Activated CD4-positive, alpha-beta T cell treated with anti-CD3 and anti-CD28 coated beads, Interleukin-2, amount 50 U/mL, for 48 hours (primary cell): ENCODE measurements at places on chromosomes 1 and 21.

GRCh38 chr1:190475421-190476141, 2.1 kb downstream of the BRINP3 start:
- no peak for DNase-seq

DNA sequence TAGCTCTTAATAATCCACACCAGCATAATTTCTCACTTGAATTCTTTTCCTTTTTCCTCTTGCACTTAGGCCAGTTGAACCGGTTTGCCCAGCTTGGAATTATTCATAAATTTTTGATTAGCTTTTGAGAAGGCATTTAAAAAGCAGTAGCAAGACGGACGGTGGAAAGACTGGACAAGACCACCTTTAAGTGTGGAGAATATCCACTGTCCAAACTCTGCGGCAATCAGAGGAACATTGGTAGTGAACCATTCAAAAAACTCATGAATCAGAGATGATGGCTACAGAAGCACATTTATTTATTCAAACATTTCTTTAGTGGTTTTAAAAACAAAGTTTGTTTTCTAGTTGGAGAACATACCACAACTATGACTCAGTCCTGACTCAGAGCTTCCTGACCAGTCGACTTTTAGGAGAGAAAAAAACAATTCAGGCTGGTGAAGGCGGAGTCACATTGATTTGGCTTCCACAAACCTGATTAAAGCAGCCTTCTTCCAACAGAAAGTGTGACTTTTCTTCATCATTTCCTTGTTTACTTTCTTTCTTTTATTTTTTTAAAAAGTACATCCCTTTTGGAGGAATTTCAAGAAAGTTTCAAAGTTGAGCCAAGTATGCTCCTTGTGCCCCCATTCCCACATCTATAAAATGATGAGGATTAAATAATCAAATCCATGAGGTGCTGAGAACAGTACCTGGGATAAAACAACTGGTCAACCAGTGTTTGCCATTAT, 128.8 kb downstream of the ADSS2 start:
- DNase-seq = peak; percentile 19

DNA sequence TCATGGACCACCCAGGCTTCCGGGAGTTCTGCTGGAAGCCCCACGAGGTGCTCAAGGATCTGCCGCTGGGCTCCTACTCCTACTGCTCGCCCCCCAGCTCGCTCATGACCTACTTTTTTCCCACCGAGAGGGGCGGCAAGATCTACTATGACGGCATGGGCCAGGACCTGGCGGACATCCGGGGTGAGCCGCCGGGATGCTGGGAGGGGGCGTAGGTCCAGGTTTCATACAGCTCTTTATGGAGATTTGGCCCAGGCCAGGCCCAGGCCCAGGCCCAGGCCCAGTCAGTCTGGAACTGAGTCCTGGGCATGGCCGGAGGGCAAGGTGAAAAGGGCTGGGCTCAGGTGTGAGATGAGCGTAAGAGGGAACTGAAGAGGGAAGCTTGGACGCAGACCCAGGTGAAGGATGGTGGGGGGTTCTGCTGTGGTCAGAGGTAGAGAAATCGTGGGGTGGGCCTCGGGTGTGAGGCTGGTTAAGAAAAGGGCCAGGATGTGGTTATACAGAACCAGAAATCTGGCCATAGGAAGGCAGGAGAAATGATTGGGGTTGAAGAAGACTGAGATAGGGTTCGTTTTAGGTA, 23.0 kb downstream of the DISP3 start:
- DNase-seq = no peak

- no peak for DNase-seq
Measured at GRCh38 chr1:234546890-234547788, 62.8 kb downstream of the IRF2BP2 start.

DNA sequence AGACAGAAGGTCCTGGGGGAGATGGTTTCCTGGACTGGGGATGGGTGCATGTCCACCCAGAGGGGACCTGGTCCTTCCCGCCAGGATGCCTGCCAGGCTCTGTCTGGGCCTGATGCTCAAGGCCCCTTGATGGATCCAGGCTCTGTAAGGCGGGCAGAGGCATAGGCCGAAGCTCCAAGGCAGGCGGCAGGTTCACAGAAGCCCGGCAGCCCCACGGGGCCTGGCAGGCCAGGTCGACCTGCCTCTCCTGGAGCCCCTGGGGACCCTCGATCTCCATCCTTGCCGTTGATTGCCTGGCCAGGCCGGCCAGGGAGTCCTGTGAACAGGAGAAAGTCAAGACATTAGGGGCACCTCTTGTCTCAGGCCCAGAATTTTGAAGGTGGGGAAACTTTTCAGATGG, 16.0 kb downstream of the COL9A2 start:
- no peak for DNase-seq

GRCh38 chr1:52592637-52593323, 9.4 kb upstream of the GPX7 start:
- DNase-seq = no peak

GRCh38 chr21:17343055-17343454, 169.8 kb upstream of the CXADR start:
- DNase-seq = no peak

GRCh38 chr1:41846625-41847405, 71.9 kb downstream of the HIVEP3 start:
- DNase-seq = no peak

GRCh38 chr1:13951793-13952751, 252.1 kb downstream of the PRDM2 start:
- DNase-seq = no peak

GRCh38 chr1:16613185-16614147, at the start of gene NBPF1:
TSS of gene NBPF1 (minus strand) at chr1:16613564.
- DNase-seq = peak; percentile 97

DNA sequence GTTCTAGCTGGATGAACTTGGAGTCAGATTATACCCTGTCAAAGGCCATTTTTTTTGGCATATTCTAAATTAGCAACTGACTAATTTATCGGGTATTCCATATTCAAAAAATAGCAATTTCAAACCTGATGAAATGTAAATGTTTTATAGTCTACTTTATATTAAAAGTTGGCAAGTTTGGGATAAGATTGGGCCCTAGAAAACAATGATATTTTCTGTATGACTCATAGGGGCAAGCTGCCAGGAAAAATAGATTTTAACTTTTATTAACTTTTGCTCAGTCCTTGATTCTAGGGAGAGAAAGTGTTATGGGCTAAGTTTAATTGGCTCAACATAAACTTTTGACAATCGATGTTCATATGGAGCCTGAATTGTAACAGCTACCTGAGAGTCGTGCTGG, 576.9 kb upstream of the B3GALT2 start:
- no peak for DNase-seq

GRCh38 chr1:203117611-203118575, 9.6 kb upstream of the ADORA1 start:
- DNase-seq = peak; percentile 53

GRCh38 chr1:169877800-169878491, 15.8 kb downstream of the SCYL3 start:
- no peak for DNase-seq
